CD4-positive, alpha-beta T cell (primary cell): ENCODE measurements at places on chromosomes 4 and X. TPM values are rescaled to one million over a fixed set of nuclear protein-coding genes. Genes with fewer than 3 reads are reported as not detected.

Gene RTL5
- total RNA-seq: 1.2 TPM

- H3K4me3 ChIP-seq: no peak overlapping the region
- no peaks in the 10 kb centered on the region for H3K4me1 ChIP-seq
- DNase-seq: no peak
These were observed 117.2 kb upstream of the FAT1 start for GRCh38 chr4:186840771-186841301.

Gene FAM9C
- not detected for total RNA-seq

Gene GYPE
- not detected for total RNA-seq

DNA sequence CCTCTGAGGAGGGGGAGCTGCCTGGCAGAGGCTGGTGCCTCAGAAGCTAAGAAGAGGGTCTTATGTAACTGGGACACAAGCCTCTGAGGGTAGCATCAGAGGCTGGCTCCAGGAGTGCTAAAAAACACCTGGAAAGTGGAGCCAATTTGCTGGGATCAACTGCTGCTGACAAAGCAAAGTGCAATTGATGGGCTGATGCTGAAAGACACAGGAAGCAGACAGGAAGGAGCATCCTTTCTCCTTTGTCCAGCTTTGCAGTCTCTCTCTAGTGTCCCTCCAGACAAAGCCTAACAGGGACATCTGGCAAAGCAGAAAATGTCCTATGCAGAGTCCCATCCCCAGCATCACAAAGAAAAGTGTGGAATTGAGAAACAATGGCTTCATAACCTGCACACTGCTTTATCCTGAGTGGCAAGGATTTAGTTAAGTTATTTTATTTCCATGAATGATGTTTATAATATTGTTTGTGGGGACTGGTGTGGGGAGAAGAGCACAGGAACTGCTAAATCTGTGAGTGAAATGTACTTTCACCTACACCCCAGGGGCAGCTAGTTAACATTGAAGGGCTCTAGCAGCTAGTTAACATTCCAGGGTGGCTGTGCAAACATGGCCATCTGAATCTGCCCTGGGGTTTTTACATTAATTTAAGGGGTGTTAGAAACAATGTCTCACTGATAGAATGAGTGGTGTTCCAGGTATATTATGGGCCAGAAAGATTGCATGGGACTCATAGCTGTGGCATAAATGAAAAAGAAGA lies 25.6 kb upstream of the MBTPS2 start:
- H3K27me3 ChIP-seq: no peaks in the 10 kb centered on the region
- H3K36me3 ChIP-seq: no peaks in the 10 kb centered on the region
- no peak overlapping the region for H3K27ac ChIP-seq

GRCh38 chr4:129342819-129343408 lies 247.0 kb downstream of the C4orf33 start:
- no peak overlapping the region for H3K4me3 ChIP-seq
- no peaks in the 10 kb centered on the region for H3K27me3 ChIP-seq
- no peaks in the 10 kb centered on the region for H3K4me1 ChIP-seq
- DNase-seq: no peak
- H3K27ac ChIP-seq: no peak overlapping the region
- H3K36me3 ChIP-seq: no peaks in the 10 kb centered on the region

DNA sequence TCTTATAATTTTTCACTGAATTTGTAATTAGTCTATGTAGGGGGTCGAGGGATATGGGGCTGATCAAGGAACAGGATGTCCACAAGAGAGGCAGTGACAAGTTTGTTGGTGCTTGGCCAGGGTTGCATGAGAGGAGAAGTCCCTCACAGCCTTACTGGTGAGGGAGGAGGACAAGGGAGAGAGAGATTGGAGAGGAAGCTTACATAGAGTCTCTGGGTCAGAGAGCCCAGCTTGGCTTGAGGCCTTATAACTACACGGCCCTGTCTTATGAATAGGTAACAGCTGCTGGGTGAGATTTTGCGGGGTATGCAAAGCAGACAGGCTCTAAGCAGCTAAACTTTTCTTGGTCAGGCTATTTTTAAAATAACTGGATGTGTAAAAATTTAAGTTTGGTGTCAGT lies 37.9 kb upstream of the OTUD4 start:
- H3K27ac ChIP-seq: no peak overlapping the region
- H3K4me3 ChIP-seq: no peak overlapping the region
- DNase-seq: no peak
- H3K36me3 ChIP-seq: no peaks in the 10 kb centered on the region
- no peaks in the 10 kb centered on the region for H3K27me3 ChIP-seq

Gene ITIH6
- total RNA-seq: not detected

GRCh38 chr4:183178201-183178600 lies 79.1 kb downstream of the WWC2 start:
- H3K4me3 ChIP-seq: no peak overlapping the region
- no peak overlapping the region for H3K27ac ChIP-seq
- H3K36me3 ChIP-seq: no peaks in the 10 kb centered on the region

- H3K36me3 ChIP-seq: no peaks in the 10 kb centered on the region
- H3K27ac ChIP-seq: no peak overlapping the region
- no peaks in the 10 kb centered on the region for H3K27me3 ChIP-seq
- H3K4me3 ChIP-seq: no peak overlapping the region
- H3K4me1 ChIP-seq: no peaks in the 10 kb centered on the region
- DNase-seq: no peak
These were observed 320.1 kb downstream of the BMPR1B start for GRCh38 chr4:95077864-95078263.

GRCh38 chr4:171785388-171785787 lies 27.8 kb upstream of the GALNTL6 start:
- no peak for DNase-seq
- no peaks in the 10 kb centered on the region for H3K36me3 ChIP-seq
- H3K27ac ChIP-seq: no peak overlapping the region
- H3K4me3 ChIP-seq: no peak overlapping the region
- H3K27me3 ChIP-seq: no peaks in the 10 kb centered on the region
- H3K4me1 ChIP-seq: no peaks in the 10 kb centered on the region

Gene SLC49A3
- 0.22 TPM for total RNA-seq

DNA sequence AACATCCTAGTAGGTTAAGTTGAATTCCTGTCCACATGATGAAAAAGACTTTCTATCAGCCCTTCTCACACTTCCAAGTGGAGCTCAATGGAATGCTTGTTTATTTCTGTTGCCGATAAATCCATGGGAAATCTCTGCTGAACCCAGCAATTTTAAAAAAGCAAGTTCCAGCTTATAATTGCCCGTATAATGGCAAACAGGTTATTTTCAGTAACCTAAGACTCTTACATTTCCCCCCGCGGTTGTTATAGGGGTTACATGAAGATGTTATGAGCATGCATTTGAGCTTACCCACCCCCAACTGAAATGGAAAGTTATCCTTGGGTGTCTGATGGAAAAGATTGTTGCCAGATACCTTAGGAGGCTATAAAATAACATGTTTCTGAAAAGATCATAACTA lies 136.2 kb downstream of the PALLD start:
- no peaks in the 10 kb centered on the region for H3K36me3 ChIP-seq
- no peak overlapping the region for H3K27ac ChIP-seq
- H3K4me3 ChIP-seq: no peak overlapping the region
- peaks cover 46% of the 10 kb centered on the region for H3K27me3 ChIP-seq
- no peak for DNase-seq
- peaks cover 5% of the 10 kb centered on the region for H3K4me1 ChIP-seq
